Inflammatory macrophage (primary cell): ENCODE measurements at places on chromosomes 11 and 22.
A peak's percentile ranks its signal among the peaks of the same experiment; 100 is the strongest.

GRCh38 chr11:118572981-118573550 lies 857 bp downstream of the ARCN1 start:
- DNase-seq: peak; percentile 13

DNA sequence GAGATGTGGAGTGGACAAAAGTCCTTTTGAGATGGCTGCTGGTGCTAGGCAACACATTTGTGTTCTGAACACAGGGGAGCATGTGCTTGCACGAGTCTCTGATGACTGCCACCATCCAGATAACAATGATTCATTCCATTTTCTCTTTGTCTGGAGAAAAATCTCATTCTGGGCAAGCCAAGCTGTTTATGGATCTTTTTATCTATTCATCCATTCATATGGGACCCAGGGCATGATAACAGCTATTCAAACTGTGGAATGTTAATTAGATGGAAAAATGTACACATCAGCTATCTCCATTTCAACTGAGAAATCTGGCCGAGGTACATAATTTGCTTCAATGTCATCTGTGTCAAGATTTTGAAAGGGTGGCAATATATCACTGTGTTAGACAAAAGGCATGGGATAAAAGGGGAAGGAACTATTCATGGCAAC lies 117.5 kb upstream of the ZBED5 start:
- DNase-seq: no peak

DNA sequence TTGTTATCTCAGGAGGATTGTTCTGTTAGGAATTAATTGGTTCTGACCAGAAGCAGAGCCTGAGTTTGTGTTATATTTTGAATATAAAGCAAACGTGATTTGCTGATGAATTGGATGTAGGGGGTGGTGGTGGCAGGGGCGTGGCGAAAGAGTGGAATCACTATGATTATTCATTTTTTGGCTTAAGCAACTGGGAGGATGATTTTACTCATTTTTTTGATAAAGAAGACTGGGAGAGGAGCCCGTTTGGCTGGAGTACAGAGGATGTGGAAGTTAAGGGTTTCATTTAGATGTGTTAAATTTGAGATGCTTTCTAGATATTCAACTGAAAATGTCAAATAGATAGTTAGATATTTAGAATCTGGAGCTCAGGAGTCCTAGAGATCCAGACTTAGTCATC lies 83.4 kb upstream of the MYO18B start:
- DNase-seq: no peak

GRCh38 chr22:37747080-37747714 lies 50.3 kb downstream of the TRIOBP start:
- peak; percentile 23 for DNase-seq

GRCh38 chr11:79702303-79702702 lies 261.5 kb upstream of the TENM4 start:
- no peak for DNase-seq

GRCh38 chr11:118172356-118172755 lies 4.1 kb downstream of the SCN2B start:
- DNase-seq: no peak

- no peak for DNase-seq
These were observed 85.9 kb downstream of the PAX6 start for GRCh38 chr11:31725176-31725575.

GRCh38 chr22:19962909-19963806 lies 21.5 kb upstream of the TXNRD2 start:
- DNase-seq: no peak

DNA sequence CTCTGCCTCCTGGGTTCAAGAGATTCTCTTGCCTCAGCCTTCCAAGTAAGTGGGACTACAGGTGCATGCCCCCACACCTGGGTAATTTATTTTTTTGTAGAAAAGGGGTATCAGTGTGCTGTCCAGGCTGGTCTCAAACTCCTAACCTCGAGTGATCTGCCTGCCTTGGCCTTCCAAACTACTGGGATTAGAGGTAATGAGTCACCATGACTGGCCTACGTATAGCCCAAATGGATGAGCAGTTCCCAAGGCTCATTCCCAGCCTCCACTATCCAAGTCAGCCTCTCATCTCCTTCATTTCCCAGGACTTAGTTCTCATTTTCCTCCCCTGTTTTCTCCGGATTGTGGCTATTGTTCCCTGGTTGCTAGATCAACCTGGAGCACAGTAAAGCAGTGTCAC lies 5.6 kb downstream of the CCT8L2 start:
- no peak for DNase-seq

GRCh38 chr11:45093761-45094455 lies 52.5 kb upstream of the PRDM11 start:
- DNase-seq: no peak

GRCh38 chr11:119006656-119007055 lies 8.7 kb downstream of the CENATAC start:
- no peak for DNase-seq

DNA sequence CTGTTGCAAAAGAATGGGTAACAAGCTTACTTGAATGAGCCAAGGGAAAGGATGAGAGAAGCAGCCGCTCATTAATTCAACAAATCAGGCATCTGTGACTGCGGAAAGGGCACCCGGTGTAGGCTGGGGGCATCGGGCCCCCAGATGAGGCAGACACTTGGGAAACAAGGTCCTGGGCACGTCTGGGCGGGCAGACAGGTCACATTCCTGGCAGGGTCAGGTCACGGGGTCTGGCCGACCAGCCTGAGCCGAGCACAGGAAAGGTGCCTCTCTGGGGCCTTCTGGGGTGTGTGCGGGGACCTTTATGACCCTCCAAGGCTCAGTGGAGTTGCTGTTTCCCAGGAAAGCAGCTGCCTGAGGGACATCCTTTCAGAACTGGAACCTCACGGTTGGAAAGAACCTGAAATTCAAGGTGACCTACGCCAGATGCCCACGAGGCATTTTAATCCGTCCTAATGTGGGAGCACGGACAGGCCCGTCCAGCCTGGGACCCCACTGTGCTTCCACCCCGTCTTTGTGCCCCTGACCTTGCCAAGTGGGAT lies 57.1 kb downstream of the ST14 start:
- no peak for DNase-seq

DNA sequence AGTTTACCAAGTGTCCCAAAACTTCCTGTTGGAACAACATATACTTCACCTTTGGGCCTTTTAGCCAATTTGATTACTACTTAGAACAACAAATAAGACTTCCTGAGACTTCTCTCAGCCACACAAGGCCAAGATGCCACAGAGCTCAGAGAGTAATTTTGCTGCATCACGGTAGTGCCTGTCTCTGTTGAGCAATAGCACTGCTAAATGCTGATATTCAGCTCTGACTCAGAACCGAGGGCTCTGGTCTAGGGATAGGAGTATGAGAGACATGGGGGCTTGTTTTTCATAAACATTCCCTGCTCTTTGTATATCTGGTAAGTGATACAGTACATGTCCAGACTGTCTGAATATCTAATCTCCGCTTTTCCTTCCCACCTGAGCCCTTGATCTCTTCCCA lies 260.4 kb upstream of the ARHGAP20 start:
- DNase-seq: peak; percentile 78

DNA sequence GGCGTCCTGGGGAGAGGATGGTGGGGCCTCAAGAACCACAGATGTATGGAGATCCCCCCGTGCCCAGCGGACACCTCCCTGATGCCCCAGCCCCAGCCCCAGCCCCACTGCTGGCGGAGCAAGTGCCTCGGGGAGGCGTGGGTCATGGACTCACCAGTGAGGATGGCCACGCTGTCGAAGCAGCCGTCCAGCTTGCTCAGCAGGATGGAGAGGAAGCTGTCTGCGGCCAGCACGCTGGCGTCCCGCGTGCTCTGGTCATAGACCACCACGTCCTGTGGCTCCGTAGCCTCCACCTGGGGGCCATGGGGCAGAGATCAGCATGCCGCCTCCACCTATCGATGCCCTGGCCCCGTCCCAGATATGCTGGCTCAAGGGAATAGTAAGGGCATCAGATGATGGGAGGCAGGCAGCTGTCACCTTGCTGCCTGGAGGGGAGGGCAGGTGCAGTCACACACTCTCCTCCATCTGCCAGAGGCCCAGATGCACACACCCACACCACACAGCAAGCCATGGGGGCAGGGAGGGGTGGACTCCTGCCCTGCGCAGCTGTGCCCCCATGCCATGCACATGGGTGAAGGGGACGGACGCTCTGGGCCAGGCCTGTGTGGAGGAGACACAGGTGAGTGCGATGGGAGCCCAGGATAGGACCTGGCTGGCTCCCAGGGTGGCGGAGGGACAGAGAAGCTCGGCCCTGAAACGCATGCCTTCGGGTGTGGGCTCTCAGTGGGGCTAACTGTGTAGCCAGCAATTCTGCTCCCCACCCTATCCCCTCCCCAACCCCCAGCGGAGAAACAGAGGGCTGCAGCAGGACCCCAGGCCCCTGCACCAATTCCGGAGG lies 8.2 kb downstream of the DUSP8 start:
- no peak for DNase-seq

- no peak for DNase-seq
These were observed 7.4 kb downstream of the PKNOX2 start for GRCh38 chr11:125171974-125172373.

DNA sequence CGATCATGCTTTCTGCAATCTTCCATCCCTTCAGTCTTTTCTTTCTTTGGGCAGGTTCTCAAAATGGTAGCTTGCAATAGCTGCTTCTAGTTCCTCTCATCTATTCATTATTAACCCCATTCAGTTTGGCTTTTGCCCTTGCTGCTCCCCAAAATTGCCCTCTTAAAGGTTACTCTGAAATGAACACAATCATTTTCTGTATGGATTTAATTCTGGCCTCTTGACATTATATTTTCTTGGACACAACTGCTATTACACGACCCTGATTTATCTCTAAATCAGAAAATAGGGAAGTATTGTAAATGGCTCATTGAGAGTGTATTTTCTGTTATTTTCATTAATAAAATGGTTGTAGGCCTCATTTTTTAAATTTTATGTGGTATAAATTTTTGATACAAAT lies at the start of gene ANGPTL5:
Gene ANGPTL5 (minus strand): TSS at position 101 of the 400 bp plus-strand sequence. CDS start 8,613 bp downstream, outside the sequence.
- no peak for DNase-seq

- no peak for DNase-seq
These were observed 11.1 kb downstream of the SIPA1 start for GRCh38 chr11:65648997-65649493.

DNA sequence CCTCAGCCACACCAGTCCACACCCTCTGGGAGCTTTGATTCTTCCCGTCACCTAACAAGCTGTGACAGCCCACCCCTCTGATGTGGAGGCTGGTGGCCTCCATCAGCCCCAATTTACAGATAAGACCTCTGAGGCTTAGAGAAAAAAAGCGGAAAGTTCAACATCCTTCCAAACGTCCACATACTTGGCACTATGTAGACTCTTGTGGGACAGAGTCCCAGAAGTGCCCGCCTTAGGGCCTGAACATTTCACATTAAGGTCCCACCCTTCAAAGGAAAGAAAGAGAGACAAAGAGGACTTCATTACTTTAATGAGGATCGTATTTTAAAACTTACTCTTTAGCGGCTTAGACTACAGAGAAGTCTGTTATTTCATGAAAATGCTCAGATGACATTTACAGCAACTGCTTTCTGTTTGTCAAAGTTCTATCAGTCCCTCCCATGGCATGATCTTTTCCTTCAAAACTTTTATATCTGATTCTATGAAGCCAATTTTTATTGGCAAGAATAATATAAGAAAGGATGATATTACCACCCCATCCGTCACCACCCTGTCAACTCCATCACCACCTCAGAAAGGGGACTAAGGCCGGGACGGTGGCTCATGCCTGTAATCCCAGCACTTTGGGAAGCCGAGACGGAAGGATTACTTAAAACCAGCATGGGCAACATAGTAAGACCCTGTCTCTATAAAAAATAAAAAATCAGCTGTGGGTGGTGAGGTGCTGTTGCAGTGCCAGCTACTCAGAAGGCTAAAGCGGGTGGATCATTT lies 15.7 kb upstream of the SCGB1A1 start:
- DNase-seq: no peak

GRCh38 chr11:123020968-123021367 lies 39.3 kb upstream of the BSX start:
- DNase-seq: peak; percentile 82

DNA sequence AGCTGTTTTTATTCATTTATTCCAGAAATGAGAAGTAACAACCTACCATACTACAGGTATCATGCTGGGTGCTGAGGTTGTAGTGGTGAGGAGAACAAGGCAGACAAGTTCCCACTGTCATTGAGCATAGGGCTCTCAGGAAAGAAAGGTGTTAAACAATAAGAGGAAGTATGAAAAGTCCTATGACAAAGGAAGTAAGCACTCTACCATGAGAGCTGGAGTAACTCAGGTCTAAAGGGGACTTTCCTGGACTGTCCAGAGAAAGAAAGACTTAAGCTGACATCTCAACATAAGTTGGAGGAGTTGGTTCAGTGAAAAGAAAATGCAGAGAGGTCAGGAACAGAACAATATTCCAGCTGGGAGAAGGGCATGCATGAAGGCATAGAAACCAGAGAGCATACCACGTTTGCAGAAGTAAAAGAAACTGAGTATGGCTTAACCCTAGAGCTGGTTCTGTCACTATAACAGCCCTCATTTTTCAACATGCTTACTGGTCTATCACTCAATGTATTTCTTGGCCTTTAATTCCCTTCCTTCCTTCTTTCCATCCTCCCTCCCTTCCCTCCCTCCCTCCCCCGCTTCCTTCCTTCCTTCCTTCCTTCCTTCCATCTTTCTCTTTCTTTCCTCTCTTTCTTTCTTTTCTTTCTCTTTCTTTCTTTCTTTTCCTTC lies 137.8 kb upstream of the BDNF start:
- DNase-seq: no peak
